Mesenteric fat pad (tissue), 1 donor: ENCODE measurements at places on chromosomes 4 and X.

GRCh38 chr4:101172369-101172768 is 175.0 kb downstream of the PPP3CA start:
- no peak for DNase-seq

- DNase-seq: no peak
Measured at GRCh38 chr4:119211867-119212233, 663 bp upstream of the USP53 start.

DNA sequence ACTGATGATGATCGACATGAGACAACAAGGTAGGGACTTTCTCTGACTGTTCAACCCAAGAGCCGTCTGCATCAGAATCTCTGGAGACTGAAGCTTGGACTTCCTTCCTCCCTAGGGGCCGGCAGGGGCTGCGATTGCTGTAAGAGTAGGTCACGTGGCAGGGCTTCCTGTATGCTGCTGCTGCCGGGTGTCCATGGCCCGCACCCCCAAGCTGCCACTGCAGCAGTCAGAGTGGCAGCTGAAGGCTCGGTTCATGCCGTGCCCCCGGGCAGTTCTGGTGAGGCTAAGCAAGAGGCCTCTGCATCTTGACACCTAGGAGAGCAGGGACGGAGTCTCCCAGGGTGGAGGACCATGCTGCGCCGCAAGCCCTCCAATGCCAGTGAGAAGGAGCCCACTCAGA is at the start of gene SASH3:
SASH3 (plus strand) TSS at position 203 of the 400 bp plus-strand sequence; CDS start at position 352, 149 bp downstream.
- DNase-seq: peak; percentile 88

- DNase-seq: no peak
Measured at GRCh38 chrX:105018865-105019264, 201.6 kb downstream of the TEX13A start.

DNA sequence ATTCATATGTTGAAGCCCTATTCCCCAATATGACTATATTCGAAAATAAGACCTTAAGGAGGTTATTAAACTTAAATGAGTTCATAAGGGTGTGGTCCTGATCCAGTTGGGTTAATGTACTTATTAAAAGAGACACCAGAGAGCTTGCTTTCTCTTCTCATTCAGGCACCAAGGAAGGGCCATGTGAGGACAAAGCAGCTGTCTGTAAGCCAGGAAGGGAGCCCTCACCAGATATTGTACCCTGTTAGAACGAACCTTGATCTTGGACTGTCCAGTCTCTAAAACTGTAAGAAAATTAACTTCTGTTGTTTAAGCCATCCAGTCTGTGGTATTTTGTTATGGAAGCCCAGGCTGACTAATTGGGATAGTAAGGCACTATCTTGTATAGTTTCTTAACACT is 9.1 kb upstream of the YTHDC1 start:
- DNase-seq: no peak
